LHCN-M2 (cell line): ENCODE measurements at places on chromosomes 3 and 15.

- DNase-seq = no peak
Measured at GRCh38 chr3:47301456-47301855, 18.7 kb downstream of the KLHL18 start.

GRCh38 chr3:23873941-23874340 is 42.8 kb downstream of the NKIRAS1 start:
- DNase-seq = no peak

GRCh38 chr3:25462495-25462894 is 34.4 kb downstream of the RARB start:
- no peak for DNase-seq

GRCh38 chr15:57236561-57237300 is 139.6 kb upstream of the CGNL1 start:
- DNase-seq = no peak

GRCh38 chr15:27077790-27078189 is 106.8 kb downstream of the GABRG3 start:
- DNase-seq = no peak

GRCh38 chr15:58498821-58499580 is 67.2 kb downstream of the LIPC start:
- DNase-seq = peak; percentile 89

DNA sequence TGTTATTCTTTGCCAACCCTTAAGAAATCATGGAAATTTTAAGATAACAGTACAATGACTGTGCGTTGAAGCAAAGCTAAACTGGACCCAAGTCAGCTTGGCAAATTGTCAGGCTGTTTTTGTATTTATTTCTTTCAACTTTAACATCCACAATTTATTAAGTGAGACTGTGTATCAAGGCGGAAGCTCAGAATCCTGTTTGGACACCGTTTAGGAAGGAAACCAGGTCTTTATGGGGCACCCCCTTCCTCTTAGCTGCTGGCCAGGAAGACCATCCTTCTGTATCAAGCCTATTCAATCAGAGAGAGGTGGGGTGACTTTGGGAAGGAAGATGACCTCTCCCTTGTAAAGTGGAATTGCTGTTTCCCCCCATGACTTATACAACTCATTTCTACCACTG is 166.0 kb downstream of the MCTP2 start:
- DNase-seq = no peak

GRCh38 chr15:70029297-70029701 is 68.4 kb downstream of the TLE3 start:
- peak; percentile 36 for DNase-seq

GRCh38 chr15:29031502-29032228 is 145.9 kb downstream of the APBA2 start:
- no peak for DNase-seq

DNA sequence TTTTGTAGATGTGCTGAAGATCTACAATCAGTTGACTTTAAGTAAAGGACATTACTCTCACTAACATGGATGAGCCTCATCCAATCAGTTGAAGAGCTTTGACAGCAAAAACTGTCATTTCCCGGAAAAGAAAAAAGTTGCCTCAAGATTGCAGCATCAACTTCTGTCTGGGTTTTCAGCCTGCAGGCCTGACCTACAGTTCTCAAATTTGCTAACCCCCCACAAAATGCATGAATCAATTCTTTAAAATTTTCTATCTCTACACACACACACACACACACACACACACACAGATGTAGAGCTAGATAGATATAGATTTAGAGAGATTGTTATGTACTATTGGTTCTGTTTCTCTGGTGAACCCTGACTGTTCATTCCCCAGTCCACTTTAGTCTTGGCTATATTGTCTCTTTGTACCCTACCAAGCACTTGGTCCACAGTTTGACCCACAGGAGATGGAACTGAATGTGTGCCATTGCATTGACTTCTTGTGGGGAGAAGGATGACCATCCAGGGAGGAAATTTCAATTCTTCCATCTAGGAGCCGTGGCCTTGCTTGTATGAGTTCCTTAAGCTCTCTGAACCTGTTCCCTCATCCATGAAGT is 228.3 kb downstream of the CLSTN2 start:
- DNase-seq = no peak

DNA sequence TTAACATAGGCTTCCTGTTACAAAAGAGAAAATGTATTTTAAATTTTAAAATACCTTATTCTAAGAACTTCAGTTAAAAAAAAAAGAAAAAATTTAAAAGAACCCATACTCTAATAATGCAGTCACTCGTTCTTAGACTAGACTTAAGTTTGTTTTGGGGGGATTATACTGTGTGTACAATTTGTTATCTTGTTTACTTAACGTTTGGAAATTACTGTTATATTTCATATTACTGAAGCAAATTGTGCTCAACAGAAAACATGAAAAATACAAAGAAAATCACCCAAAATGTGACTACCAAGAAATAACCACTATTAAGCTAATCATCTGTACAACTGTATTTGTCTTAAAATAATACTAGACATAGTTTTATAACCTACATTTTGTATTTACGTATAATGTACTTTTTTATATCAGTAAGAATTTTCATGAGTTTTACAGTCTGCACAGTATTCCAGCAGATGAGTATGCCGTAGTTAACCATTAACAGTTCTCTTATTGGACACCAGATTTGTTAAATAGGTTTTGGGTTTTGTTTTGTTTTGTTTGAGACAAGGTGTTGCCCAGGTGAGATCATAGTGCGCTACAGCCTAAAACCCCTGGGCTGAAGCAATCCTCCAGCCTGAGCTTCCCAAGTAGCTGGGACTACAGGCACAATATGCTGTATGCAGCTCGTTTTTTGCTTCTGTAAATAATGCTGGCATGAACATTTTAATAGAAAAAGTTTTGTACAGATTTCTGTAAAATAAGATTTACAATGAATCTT is 88.8 kb upstream of the CHD2 start:
- DNase-seq = no peak

DNA sequence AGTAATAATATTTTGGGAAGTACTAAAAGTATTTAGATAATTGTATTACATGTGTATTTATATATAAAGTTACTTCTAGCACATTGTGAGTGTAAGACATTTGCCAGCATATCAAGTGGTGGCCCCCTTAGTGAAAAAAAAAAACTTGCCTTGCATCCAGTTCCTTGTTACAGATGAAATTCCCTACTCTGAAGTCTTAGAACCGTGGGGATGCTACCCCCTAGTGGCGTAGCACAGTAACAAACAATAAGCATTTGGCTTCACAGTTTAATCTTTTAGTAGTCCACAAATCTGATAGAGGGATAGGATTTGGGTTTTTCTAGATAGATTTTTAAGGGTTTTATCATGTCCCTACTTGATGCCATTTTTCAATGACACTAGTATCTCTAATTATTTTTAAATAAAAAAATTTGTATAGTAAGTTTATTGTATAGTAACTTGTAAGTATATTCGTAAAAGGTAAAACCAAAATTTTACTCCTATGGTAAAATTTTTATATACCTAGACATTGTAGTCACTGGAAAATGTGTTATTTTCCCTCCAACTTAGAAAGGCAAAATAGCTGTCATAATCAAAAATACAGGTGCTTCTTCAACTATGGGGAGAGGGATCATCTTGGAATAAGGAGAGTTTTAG is 14.3 kb downstream of the SMC4 start:
- DNase-seq = peak; percentile 78
